Heart left ventricle (tissue), 16 donors: ENCODE measurements at places on chromosomes 3 and 15. TPM values are rescaled to one million over a fixed set of nuclear protein-coding genes. Genes with fewer than 3 reads are reported as not detected.

Gene FMN1
- 0.61 TPM for polyA plus RNA-seq

Gene RBPMS2
- polyA plus RNA-seq, result 238 TPM

GRCh38 chr15:81284256-81285031, 39.5 kb downstream of the STARD5 start:
- no peak for DNase-seq
- H3K36me3 ChIP-seq, result peaks cover 54% of the 10 kb centered on the region
- H3K4me1 ChIP-seq, result peaks cover 8% of the 10 kb centered on the region
- H3K4me3 ChIP-seq, result no peak overlapping the region

- H3K4me1 ChIP-seq, result peaks cover 2% of the 10 kb centered on the region
- no peak overlapping the region for H3K27ac ChIP-seq
- no peak overlapping the region for H3K4me3 ChIP-seq
- DNase-seq, result no peak
- H3K27me3 ChIP-seq, result no peaks in the 10 kb centered on the region
Observed at GRCh38 chr15:99502182-99502581, 63.6 kb upstream of the MEF2A start.

Gene TMA7
- 289 TPM for polyA plus RNA-seq

DNA sequence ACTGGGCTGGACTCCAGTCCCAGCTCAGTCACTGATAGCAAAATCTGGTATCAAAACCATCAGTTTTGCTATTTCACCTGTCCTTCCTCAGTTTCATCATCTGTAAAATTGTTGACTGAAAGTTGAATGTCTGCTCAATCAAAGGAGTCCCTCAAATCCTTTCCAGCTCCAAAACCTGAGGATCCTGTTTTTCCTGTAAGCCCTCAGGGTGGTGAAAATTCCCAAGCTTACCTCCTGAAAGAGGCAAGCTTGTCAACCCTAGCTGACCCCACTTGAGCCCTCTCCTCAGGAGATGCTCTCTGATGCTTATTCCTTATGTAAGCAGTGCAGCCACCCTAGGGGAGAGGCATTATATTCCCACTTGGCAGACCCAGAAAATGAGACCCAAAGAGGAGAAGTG, 82.6 kb downstream of the HMG20A start:
- H3K27ac ChIP-seq, result no peak overlapping the region
- no peak overlapping the region for H3K4me3 ChIP-seq
- no peaks in the 10 kb centered on the region for H3K36me3 ChIP-seq
- no peak for DNase-seq
- H3K4me1 ChIP-seq, result peaks cover 55% of the 10 kb centered on the region

DNA sequence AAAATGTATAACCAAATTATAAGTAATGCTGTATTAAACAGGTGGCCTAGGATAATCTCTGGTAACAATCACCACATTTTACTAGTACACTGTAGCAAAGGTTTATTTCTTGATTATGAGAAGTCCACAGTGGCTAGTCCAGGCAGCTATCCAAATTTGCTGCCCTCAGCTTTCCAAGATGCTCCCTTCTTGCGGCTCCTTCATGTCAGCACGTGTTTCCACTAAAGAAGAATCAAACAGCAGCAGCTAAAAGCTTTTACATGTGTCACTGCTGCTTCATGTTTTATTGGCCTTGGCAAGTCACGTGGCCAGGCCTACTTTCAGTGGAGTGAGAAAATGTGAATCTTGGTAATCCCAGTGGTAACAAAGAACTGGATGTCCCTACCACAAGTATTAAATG, 5.6 kb upstream of the RBMS3 start:
- no peaks in the 10 kb centered on the region for H3K36me3 ChIP-seq
- H3K27ac ChIP-seq, result no peak overlapping the region
- H3K4me3 ChIP-seq, result no peak overlapping the region
- no peaks in the 10 kb centered on the region for H3K27me3 ChIP-seq

Gene CMTM8
- 4.8 TPM for polyA plus RNA-seq

Gene TMCO5A
- not detected for polyA plus RNA-seq

DNA sequence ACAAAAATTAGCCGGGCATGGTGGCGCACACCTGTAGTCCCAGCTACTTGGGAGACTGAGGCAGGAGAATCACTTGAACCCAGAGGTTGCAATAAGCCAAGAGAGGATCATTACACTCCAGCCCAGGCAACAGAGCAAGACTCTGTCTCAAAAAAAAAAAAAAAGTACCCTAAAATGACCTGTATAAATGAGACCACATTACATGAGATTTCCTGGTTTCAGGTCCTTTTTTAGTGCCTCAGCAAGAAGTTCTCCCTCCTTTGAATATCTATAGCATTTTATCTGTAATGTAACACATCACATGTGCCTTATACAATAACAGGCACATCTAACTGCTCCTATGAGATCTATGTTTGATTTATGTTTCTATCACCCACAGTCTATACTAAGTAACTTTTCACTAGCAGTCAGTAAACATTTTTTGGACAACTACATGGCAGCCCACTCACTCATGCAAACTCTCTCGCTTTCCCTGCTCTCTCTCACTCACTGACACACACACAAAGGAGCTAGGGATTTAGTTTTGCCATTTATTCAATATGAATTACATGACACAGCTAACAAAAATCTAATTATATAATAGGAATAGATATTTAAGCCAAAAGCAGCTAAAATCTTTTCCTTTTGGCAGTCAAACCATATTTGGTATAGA, 34.1 kb downstream of the ADAM10 start:
- H3K27me3 ChIP-seq, result no peaks in the 10 kb centered on the region
- H3K4me3 ChIP-seq, result no peak overlapping the region
- H3K27ac ChIP-seq, result no peak overlapping the region
- peaks cover 43% of the 10 kb centered on the region for H3K36me3 ChIP-seq
- no peak for DNase-seq

Gene CPN2
- polyA plus RNA-seq, result 0.72 TPM

DNA sequence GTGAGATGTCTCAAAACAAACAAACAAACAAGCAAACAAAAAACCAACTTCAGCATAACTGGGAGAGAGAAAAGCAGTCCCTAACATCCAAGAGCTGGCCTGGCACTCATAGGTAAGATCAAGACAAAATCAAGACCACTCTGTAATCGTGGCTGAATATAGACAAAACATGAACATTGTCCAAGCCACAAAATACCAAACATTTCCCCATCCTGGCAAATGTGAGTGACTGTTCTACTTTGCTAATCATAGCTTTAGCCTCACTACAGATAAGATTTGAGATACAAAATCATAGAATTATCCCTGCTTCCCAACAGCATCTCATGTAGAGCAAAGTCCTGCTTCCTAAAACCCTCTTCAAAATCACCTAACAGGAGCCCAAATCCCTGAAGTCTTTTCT, 116.7 kb upstream of the PRTG start:
- H3K4me3 ChIP-seq, result no peak overlapping the region
- DNase-seq, result no peak
- H3K27ac ChIP-seq, result no peak overlapping the region
- no peaks in the 10 kb centered on the region for H3K27me3 ChIP-seq
- H3K36me3 ChIP-seq, result peaks cover 44% of the 10 kb centered on the region

DNA sequence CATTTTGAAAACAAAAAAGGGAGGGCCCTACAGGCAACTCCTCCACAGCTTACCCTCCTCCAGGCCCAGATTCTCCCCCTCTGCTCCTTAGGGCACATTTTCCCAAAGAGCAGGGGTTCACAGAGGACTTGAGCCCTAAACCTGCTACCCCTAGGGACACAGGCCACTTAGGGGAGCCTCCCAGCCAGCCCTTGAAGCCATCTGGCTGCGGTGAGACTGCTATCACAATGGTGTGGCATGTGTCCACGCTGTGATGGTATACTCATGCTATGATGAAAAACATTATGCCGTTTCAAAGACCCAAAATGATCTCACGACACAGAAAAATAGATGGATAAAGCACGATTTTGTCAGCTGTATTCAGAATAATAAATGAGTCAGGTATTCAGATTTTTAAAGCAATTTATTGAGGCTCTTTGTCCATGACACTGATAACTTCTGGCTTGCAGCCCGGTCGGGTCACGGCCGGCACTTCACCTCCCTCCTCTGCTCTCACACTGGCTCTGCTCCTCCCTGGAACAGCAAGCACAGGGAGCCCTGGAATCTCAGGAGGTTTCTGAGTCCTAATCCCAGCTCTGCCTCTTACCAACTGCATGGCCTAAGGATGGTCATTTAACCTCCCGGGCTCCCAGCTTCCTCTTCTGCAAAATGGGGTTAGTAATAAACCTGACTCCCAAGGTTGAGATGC, 115.3 kb downstream of the MEGF11 start:
- H3K27ac ChIP-seq, result no peak overlapping the region
- H3K4me1 ChIP-seq, result no peaks in the 10 kb centered on the region
- H3K27me3 ChIP-seq, result no peaks in the 10 kb centered on the region
- H3K36me3 ChIP-seq, result no peaks in the 10 kb centered on the region

Gene P2RY14
- 0.75 TPM for polyA plus RNA-seq

DNA sequence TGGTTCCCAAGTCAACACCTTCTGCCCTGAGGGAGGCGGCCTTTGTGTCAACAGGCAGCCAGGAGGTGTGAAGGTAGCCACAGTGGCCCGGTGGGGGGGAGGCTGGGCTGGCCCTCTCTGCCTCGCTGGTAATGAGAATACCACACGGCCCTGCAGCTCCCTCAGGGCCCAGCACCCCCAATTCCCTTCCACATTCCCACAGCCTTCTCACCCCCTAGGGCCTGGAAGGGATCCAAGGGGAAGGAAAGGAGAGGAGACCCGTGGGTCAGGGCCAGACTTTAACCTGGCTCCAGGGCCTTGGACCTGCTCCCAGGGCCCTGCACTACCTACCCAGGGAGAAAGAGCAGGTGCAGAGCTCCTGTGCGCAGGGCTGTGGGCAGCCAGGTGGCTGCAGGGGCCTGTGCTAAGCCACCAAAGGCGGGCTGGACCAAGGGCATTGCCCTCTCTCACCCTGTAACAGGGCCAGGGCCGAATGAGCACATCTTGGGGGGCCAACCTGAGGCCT, 8.7 kb upstream of the MESP2 start:
- no peaks in the 10 kb centered on the region for H3K36me3 ChIP-seq
- no peaks in the 10 kb centered on the region for H3K4me1 ChIP-seq
- no peak for DNase-seq

- H3K36me3 ChIP-seq, result no peaks in the 10 kb centered on the region
- H3K4me1 ChIP-seq, result peaks cover 14% of the 10 kb centered on the region
- no peak overlapping the region for H3K4me3 ChIP-seq
- no peak overlapping the region for H3K27ac ChIP-seq
Observed at GRCh38 chr3:37237252-37237651, 62.9 kb upstream of the LRRFIP2 start.

- no peak overlapping the region for H3K27ac ChIP-seq
- H3K4me1 ChIP-seq, result no peaks in the 10 kb centered on the region
- H3K4me3 ChIP-seq, result no peak overlapping the region
- no peak for DNase-seq
Observed at GRCh38 chr3:179961703-179962078, 75.0 kb downstream of the PEX5L start.

Gene LDHAL6B
- polyA plus RNA-seq, result not detected

- H3K4me3 ChIP-seq, result no peak overlapping the region
- H3K4me1 ChIP-seq, result no peaks in the 10 kb centered on the region
- no peak for DNase-seq
- no peaks in the 10 kb centered on the region for H3K27me3 ChIP-seq
- H3K36me3 ChIP-seq, result no peaks in the 10 kb centered on the region
Observed at GRCh38 chr3:164779816-164780215, 298.5 kb downstream of the SI start.

DNA sequence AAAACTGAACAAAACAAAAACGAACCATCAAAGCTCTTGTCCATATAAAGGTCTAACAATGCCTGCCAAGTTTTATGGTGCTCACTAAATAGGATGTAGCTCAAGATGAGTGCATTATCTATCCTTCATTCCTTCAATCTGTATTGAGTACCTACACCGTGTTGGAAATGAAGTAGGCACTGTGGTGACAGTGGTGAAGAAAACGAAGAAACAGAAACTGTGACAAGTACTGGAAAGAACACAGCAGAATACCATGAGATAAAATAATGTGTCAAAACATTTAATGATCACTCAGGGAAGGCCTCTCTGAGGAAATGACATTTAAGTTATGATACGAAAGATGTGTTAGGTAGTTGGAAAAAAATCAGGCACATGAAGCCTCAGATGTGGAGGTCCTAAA, 36.2 kb downstream of the CBLB start:
- peak overlapping the region; percentile 35 for H3K27ac ChIP-seq
- no peaks in the 10 kb centered on the region for H3K36me3 ChIP-seq
- no peaks in the 10 kb centered on the region for H3K27me3 ChIP-seq
- H3K4me1 ChIP-seq, result peaks cover 70% of the 10 kb centered on the region

- H3K27me3 ChIP-seq, result no peaks in the 10 kb centered on the region
- DNase-seq, result peak; percentile 11
- no peaks in the 10 kb centered on the region for H3K36me3 ChIP-seq
- no peak overlapping the region for H3K27ac ChIP-seq
- no peak overlapping the region for H3K4me3 ChIP-seq
Observed at GRCh38 chr3:31092748-31093589, 198.5 kb upstream of the GADL1 start.
